Stimulated activated CD4-positive, alpha-beta T cell treated with anti-CD3 and anti-CD28 coated beads, Interleukin-4, amount 100 ng/mL, for 1 hour (primary cell): ENCODE measurements at places on chromosomes 5 and 9.

GRCh38 chr9:98323051-98323830 is 67.8 kb upstream of the TBC1D2 start:
- DNase-seq = no peak

- no peak for DNase-seq
Observed at GRCh38 chr9:22052376-22052945, 43.4 kb upstream of the CDKN2B start.

DNA sequence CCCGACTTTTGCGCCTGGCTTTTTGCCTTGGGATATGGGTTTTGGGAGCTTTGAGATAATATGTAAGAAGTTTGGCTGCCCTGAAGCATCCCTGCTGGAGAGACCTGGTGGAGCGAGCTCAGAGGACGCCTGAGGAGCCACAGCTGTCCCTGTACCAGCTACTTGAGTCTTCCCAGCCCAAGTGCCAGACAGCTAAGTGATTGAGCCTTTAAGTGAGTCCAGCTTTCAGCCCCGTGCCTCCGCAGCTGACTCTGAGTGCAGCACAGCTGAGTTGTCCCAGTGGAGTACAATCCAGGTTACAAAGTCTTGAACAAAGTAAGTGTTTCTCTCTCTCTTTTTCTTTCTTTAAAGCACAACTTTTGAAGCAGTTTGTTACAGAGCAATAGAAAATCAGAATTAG is 203.8 kb upstream of the DAP start:
- no peak for DNase-seq

DNA sequence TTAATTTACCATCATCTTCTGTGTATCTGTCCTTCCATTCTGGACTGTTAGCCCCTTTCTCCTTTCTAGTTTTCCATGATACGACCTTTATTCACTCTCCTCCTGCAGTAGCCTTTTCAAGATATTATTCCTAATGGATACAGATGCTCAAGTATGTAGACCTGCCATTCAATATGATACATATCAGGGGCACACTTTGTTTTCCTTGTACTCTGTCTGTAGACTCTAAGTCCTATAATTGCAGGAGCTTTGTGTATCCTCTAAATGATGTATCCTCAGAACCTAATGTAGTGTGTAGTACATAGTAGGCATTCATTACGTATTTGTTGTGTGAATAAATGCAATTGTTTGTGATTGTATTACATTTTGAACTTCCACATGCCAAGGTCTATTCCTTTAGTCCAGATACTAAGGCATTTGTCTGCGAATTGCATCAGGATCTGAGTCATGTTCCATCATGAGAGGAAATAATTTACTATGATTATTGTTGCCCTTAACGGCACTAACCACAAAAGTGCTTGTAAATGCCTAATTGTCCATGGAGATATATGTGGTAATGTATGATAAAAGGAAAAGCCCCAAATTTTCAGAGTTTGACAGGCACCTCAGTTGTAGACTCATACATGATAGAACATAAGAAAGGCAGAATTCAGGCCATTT is 57.1 kb upstream of the IZUMO3 start:
- no peak for DNase-seq

GRCh38 chr5:114122852-114123251 is 239.0 kb upstream of the KCNN2 start:
- DNase-seq = no peak

- no peak for DNase-seq
Observed at GRCh38 chr5:62934319-62934718, 355.7 kb downstream of the LRRC70 start.

DNA sequence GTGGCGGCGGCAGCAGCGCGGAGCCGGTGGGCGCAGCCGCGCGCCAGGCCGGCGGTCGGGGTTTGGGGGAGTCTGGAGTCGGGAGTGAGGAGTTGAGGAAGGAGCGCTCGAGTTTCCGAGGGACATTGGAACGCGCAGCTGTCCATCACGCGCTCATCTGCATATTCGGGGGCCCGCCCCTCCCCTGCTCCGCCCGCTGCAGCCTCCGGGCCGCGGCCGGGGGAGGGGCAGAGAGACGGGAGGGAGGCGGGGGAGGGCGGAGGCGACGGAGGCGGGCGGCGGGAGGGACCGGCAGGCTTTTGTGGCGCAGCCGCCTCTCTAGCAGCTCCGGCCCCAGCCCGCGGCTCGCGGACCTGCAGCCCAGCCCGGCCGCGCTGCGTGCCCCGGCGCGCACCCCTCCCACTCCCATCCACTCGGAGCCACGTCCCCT is at the start of gene IRX2:
Gene IRX2 (minus strand): TSS at position 86 of the 430 bp plus-strand sequence. CDS start 264 bp downstream, outside the sequence.
- no peak for DNase-seq

DNA sequence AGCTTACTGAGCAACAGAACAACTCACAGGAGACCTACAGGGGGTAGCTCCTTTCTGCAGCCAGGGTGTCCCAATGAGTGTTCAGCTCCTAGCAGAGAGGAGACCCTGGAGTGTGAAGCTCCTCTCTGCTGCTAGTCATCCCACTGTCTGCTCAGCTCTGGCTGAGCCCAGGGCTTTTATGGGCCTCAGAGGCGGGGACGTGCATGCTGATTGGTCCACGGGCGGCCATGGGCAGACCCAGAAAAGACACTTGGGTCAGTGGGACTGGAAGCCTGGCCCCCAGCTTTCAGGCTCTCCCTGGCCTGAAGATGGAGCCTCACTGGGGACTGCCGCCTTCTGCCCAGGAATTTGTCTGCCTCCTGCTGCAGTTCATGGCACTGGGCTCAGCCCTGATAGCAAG is 40.6 kb downstream of the TSPAN17 start:
- no peak for DNase-seq

GRCh38 chr9:6142799-6143454 is 72.7 kb upstream of the IL33 start:
- no peak for DNase-seq

- no peak for DNase-seq
Observed at GRCh38 chr9:98600631-98601030, 108.1 kb downstream of the GABBR2 start.

DNA sequence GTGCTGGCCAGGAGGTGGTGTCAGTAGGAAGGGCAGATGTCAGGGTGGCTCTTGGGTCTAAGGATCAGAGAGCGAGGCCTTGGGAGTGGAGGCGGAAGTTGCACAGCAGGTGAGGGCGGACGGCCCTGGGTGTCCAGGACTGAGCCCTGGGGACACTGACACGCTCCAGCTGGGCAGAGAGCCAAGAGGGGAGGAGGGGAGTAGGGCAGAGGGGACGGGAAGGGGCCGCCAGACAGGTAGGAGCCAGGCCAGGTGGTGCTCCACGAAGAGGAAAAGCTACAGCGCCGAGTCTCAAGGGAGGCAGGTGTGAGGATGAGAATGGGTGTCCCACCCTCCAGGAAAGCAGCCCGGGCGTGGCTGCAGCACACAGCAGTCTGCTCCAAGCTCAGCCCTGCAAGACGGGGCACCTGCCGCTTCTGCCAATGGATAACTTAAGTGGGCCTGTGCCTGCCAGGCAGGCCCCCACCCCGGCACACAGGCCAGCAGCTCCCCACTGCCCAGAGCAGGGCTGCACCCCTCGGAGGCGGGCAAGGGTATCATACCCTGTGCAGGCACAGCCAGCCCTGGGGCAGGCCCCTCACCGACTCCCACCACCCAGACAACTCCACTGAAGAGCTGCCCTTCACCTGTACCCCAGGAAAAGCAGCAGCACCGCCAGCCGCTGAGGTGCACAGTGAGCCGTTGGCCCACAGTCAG is 4.9 kb downstream of the TPRN start:
- DNase-seq = no peak

DNA sequence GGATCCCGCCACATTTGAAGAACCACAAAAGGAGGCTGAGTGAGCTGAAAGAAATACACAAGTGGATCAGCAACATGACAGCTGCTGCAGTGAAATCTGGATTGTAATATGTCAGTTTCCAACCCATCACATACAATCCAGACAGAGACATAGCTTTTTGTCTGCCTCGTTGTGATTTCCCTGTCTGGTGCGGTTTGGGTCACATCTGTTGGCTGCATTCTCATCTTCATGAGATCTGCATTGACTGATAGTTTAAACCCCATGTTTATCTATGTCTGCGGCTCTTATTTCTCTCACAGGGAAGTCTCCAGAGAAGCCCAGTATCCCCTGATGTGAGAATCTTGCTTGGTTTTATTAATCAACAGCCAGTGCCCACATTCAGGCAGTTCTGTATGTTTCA is 403.1 kb upstream of the ZNF608 start:
- DNase-seq = no peak

DNA sequence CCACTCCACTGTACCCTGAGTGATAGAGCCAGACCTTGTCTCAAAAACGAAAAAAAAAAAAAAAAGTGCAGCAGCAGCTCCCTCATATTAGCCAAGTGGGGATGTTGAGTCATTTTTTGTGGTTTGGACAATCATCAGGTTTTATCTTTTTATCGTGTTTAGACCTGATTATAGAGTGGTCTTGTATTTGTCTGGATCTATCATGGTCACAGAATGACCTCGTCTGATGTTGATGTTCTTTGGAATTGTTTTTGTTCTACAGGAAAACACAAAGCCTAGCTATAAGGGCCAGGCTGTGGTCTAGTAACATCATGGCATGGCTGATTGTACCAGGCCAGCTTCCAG is 1.6 kb upstream of the FBXW11 start:
- DNase-seq = no peak

DNA sequence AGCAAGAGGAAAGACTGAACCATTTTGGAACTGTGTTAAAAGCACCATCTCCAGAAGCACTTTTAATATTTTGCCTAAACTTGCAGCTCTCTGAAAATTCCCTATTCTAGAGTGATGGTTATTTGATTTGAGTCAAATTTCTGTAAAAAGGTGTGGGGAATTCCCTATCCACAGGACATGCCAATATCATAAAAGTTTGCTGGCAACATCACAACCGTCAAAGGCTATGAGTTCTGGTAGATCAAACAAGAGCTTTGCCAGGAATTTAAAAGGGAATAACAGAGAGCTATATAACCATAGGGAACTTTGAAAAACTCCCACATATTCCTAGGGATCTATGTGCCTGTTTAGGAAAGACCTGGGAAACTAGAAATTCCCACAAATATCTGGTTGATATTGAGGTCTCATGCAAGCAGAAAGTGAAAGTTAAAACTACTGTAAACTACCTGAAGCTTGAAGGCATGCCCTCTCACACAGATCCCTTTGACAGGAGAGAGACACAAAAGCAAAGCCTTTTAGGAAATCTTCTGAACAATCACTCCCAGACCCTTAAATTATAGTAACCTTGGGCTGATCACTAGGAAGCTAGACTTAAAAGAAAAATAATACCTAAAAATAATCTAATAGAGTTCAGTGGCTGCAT is 549.9 kb downstream of the ANXA1 start:
- no peak for DNase-seq

GRCh38 chr5:137778772-137779564 is 24.8 kb upstream of the HNRNPA0 start:
- DNase-seq = no peak

GRCh38 chr5:9056046-9056445 is 489.8 kb downstream of the SEMA5A start:
- DNase-seq = no peak

DNA sequence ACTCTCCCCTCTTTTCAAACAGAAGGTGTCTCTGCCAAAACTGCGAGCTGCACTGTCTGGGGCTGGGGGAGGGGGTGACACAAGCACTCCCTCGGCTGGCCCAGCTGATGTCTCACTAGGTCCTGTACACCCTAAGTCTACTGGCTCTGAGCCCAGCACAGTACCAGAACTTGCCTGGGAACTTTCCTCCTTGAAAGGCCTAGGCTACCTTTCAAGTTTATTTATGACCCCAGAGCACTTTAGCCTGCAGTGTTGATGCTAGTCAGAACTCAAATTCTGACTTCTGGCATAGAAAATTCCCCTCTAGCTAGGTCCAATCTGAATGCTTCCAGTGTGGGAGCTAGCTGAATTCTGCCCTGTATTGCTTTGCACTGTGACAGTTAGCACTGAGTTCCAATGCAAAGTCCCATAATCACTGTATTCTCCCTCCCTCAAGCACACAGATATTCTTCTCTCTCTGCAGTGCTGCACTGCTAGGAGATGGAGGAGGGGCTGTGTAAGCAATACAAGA is 10.5 kb downstream of the LURAP1L start:
- no peak for DNase-seq

DNA sequence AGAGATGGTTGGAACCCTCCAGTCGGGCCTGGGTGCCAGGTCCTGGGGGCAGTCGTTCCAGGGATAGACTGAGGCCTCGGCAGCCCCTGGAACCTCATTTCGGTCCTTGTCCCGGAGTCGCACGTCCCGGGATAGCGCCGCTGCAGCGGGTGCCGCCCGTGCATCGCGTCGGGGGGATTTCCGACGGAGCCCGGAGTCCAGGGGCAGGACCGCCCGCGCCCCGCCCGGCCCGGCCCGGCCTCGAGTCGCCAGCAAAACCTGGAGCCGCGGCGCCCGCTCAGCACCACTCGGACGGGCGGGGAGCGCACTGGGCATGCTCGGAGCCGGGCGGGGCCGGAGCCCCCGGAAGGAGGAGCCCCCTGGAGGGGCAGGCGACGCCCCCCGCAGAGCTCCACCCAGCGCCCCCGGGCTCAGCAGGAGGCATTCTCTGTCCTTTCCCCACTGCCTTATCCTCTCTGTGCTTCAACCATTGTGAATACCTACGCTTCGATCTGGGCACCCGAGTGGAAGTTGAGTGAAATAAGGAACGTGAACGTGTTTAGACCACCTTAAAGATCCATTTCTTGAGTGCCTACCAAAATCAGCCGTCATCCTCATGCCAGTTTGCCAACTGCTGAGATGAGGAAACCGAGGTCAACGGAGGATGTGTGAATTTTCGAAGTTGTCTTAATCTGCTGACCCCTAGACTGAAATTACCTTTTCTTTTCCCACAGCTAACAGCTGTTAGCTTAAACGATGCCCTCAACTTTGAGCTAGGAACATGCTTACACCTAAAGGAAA is 1.7 kb upstream of the PTPN3 start:
- no peak for DNase-seq

GRCh38 chr9:99011161-99011709 is 67.5 kb downstream of the COL15A1 start:
- DNase-seq = no peak

- no peak for DNase-seq
Observed at GRCh38 chr5:107542831-107543231, 127.9 kb downstream of the EFNA5 start.

DNA sequence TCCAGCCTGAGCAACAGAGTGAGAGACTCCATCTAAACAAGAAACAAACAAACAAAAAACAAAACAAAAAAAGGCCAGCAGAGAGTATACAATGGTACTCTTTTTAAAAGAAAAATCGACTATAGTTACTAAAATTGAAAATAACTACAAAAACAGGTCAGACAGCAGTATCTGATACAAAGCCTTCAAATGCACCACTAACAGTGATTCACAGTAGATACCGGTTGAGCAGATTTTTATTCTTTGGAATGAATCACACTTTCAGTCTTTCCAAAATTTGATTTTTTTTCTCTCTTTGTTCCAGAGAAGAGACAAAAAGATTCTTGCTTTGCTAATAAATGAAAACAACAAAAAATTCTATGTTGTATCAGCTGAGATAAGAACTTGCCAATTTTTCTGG is 36.9 kb downstream of the ROR2 start:
- DNase-seq = no peak

- DNase-seq = no peak
Observed at GRCh38 chr5:123455095-123455494, 31.9 kb upstream of the CEP120 start.

- DNase-seq = no peak
Observed at GRCh38 chr5:5816960-5817359, 394.5 kb downstream of the ICE1 start.

- DNase-seq = no peak
Observed at GRCh38 chr5:109003928-109004327, 256.2 kb downstream of the FER start.
